ENCODE measurements at places on chromosomes 13 and 19.

- no peak for DNase-seq
These were observed 2.9 kb upstream of the HTR2A start for GRCh38 chr13:46899801-46900200.

DNA sequence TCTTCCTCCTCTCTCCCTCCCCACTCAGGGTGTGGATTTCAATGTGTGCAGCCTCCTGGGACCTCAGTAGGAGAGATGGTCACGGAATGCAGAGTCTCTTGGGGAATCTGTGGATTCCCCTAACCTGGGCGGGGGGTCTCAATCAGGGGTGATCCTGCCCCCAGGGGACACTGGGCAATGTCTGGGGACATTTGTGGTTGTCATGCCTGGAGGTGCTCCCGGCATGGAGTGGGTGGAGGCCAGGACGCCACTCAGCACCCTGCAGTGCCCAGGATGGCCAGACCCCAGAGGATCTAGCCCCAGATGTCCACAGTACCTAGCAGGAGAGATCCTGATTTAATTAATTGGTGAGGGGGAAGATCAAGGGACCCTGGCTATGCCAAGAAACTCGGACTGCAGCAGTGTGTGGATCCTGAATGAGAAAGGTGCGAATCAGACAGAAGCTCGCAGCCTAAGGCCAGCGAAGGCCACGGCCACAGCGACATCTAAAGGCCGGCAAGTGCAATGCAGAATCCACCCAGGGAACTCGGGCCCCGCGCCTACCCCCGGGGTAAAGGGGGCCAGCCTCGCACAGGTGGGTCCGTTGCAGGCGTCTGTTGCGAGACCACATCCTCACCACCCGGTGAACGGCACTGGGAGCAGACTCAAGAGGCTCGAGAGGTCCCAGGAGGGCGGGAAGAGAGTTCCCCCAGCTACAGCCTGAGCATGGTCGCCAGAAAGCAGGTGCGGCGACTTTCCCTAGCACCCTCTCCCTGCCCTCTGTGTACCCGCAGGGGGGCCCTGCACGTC lies 88.8 kb downstream of the GNG7 start:
- DNase-seq: no peak

DNA sequence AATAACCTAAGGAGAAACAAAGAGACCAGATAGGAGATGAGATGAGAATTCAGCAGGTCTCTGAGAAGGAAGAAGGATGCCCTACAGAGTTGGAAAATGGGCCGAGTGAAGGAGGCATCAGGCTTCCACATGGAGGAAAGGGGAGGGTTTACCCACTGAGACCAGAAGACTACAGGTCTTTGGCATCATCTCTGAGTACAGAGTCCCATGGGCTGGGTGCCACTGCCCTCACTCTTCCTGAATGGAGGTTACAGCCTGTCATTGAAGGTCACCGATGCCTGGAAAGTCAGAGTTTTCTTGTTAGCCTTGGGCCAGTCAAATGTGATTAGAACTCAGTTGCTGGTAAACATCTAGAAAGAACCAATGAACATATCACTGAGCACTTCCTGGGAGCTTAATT lies 9.9 kb downstream of the ZNF302 start:
- DNase-seq: no peak

DNA sequence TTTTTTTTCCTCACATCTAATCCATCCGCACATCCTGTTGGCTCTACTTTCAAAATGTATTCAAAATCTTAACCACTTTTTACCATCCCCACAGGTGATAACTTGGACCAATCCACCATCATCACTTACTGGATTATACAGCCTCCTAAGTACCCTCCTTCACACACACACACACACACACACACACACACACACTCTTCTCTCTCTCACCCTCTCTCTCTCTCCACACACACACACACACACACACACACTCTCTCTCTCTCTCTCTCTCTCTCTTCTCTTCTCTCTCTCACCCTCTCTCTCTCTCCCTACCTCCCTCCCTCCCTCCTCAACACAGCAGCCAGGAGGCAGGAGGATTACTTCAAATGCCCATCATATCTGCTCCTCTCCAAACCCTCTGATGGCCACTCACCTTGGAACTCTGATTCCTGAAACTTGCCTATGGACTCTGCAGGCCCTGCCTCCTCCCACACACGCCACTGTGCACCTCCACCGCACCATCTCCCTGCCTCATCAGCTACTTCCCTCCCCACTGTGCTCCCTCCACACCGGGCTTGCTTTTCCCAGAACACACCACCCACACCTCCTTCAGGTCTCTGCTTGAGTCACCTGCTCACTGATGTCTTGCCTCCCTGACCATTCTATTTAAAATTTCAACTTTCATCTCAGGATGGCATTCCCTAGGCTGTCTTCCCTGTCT lies 39.7 kb downstream of the RCBTB2 start:
- DNase-seq: no peak

DNA sequence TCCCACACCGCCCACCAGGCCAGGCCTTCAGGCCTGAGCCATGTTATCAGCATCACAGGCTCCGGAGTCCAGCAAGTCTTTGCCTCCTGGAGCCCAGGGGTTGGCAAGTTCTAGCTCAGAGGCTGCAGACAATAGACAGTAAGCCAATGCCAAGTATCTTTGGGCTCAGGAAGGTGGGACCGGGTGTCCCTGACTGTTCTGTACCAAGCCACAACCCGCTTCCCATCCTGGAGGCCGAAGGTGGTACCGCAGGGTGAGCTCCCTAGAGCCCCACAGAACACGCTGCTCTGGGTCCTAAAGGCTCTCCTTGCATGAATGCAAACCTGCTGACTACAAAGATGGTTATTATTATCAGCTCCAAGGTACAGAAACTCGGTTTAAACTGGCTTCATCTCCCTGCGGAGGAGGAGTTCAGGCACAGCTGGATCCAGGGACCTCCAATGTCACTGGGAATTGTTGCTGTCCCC lies 5.5 kb upstream of the FSTL3 start:
- no peak for DNase-seq

GRCh38 chr13:40187841-40188591 lies 478.4 kb downstream of the FOXO1 start:
- no peak for DNase-seq

- DNase-seq: no peak
These were observed 22.2 kb upstream of the SPRYD7 start for GRCh38 chr13:49958321-49958720.

DNA sequence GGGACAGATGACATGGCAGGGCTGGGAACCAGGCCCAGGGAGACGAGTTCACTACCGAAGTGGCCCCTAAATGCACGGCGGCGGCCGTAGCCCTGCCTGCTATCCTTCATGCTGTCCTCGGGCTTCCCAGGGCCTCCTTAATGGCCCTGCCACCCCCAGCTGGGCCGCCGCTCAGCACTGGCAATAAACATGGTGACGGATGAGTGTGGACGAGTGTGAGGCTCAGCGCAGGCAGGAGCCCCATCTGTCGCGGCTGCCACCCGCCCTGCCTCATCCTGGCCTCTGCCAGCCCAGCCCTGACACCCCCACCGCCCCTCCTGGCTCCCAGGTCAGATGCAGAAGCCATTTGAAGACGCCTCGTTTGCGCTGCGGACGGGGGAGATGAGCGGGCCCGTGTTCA lies 13.6 kb downstream of the PIN1 start:
- no peak for DNase-seq

GRCh38 chr19:45010306-45010705 lies 9.0 kb downstream of the RELB start:
- DNase-seq: no peak

- peak; percentile 94 for DNase-seq
These were observed 73.9 kb upstream of the FNDC3A start for GRCh38 chr13:48901781-48902180.

- DNase-seq: no peak
These were observed 313.5 kb downstream of the SLC7A1 start for GRCh38 chr13:29281932-29282495.

- no peak for DNase-seq
These were observed 152.1 kb downstream of the POSTN start for GRCh38 chr13:37446503-37446902.

DNA sequence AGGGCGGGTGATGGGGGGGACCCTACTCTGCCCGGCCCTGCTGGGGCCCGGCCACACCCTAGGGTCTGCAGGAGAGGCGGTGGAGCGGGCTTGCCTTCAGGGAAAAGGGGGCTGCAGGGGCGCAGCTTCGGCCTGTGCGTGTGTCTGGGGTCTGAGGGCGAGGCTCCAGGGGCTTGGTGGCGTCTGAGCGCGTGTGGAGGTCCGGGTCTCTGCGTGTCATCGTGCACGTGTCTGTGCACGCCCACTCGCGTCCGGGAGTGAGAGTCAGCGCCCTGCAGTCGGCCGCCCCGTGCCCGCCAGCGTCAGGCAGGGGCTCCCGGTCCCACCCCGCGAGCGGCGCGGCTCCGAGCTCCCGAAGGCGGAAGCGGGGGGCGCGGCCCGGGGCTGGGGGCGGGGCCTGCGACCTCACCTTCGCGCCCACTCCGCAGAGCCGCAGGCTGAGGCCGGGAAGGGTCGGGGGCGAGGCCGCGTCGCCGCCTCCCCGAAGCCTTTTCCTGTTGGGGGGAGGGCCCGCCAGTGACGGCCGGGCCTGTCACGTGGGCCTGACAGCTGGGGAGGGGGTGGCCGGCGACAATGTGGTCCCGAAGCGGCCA lies at the start of gene ARHGAP45:
Gene ARHGAP45 (plus strand): TSS at position 420 of the 593 bp plus-strand sequence. CDS start 239 bp downstream, outside the sequence.
- DNase-seq: peak; percentile 71

DNA sequence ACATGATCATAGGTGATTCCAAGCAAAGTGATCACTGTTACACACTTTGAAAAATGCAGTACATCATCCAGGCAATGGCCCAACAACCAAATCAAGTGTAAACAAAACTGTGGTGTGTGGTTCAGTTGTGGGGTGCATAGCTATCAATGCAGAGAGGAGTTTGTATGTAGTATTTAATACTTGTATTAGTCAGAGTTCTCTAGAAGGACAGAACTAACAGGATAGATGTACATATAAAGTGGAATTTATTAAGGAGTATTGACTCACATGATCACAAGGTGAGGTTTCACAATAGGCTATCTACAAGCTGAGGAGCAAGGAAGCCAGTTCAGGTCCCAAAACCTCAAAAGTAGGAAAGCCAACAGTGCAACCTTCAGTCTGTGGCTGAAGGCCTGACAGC lies 249.3 kb upstream of the HTR2A start:
- no peak for DNase-seq

DNA sequence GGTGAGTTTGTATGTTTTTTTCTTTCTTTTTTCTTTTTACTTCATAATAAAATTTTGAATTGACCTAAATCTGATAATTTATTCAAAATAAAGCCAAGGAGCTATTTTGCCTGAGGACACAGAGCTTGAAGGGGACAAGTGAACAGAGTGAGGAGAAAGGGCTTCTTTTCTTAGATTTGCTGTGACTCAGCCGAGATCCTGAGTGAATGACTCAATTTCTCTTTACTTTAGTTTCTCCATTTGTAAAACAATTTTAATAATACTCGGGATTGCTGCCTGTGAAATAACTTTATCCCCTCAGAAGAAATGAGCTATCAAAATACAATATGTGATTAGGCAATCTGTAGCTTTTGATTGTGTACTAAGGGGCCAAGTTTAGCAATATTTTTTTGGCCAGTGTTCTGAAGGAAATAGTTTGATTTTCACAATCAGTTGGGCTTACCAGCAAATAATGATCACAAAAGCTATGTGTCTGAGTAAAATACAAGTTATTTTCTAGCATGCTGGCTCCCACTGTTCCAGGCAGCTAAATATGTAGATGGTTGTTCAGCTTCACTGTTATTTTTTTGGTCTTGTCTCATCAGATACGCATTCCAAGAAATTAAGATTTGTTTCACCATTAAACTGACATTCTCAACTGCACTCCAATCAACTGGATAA lies 437.5 kb downstream of the FGF9 start:
- DNase-seq: no peak

GRCh38 chr19:10975374-10976130 lies 14.7 kb downstream of the SMARCA4 start:
- no peak for DNase-seq

DNA sequence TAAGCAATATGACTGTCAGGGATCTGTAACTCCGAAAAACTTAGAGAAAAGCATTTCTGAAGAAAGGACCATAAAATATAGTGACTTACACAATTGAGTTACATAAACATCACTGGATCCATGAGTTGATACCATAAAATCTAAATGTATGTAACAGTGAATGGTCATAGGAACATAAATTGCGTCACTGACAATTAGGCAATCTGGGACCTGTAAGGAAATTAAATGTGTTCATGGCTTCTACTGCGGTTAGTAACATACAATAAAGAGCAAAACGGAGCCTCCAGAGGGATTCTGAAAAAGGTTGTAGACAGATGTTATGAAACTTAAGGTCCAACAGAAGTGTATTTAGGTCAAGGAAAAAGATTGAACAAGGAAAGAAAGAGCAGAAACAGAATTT lies 27.1 kb downstream of the POU4F1 start:
- peak; percentile 24 for DNase-seq

- no peak for DNase-seq
These were observed 115.6 kb downstream of the SLC7A1 start for GRCh38 chr13:29479716-29480492.

DNA sequence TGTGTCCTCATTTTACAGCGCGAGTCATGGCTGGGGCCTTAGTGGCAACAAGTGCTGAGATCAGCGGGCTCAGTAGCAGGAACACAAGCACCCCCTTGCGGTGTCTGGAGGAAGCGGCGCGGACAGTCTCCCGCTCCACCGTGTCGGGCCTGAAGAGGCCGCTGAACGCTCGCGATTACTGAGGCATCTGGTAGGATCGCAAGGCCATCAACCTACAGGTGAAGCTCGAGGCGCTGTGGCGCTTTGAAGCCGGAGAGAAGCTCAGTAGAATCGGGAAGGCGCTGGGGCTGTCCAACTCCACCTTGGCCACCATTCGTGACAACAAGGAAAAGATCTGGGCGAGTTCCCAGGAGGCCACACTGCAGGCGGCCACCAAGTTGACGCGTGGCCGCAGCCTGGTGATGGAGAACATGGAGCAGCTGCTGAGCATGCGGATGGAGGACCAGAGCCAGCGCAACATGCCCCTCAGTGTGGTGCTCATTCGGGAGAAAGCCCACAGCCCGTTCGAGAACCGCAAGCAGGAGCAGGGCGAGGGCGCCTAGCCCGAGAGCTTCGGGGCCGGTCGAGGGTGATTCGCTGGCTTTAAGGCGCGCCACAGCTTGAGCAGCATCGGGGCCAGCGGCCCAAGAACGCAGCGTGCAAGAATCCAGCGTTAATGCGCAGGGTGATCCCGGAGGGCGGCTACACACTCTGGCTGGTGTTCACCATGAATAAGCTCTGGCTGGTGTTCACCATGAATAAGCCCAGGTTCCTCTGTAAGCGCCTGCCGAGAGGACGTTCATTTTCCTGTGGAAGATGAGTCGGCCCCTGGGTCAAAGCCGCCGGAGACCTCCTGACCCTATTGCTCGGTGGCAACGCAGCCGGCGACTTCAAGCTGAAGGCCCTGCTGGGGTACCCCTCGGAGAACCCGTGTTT lies 8.3 kb upstream of the MZF1 start:
- peak; percentile 89 for DNase-seq

GRCh38 chr19:47323409-47323808 lies 8.6 kb upstream of the C5AR2 start:
- no peak for DNase-seq

All from CD14-positive monocyte (primary cell).